ENCODE measurements at places on chromosomes 7 and 10. TPM values are rescaled to one million over a fixed set of nuclear protein-coding genes. Genes with fewer than 3 reads are reported as not detected.

The NEUROG3 gene
- not detected for total RNA-seq

The EBF3 gene
- total RNA-seq = 3.1 TPM

The ADGRA1 gene
- not detected for total RNA-seq

The SDK1 gene
- 0.81 TPM for total RNA-seq

The SPACDR gene
- 1.3 TPM for total RNA-seq

The SFTPA1 gene
- total RNA-seq = not detected

The PAX4 gene
- total RNA-seq = not detected

The LCOR gene
- 16.9 TPM for total RNA-seq

The TMEM140 gene
- total RNA-seq = 8.3 TPM

The CLRN3 gene
- 0.09 TPM for total RNA-seq

The TRA2A gene
- total RNA-seq = 44.9 TPM

The ASNS gene
- total RNA-seq = 28.3 TPM

The GPR158 gene
- under 0.01 TPM for total RNA-seq

The CUZD1 gene
- total RNA-seq = 0.54 TPM

The CTAGE8 gene
- not detected for total RNA-seq

The FAM20C gene
- total RNA-seq = 19.8 TPM

The PSD gene
- total RNA-seq = 0.28 TPM

The PHKG1 gene
- 0.36 TPM for total RNA-seq

The LBX1 gene
- not detected for total RNA-seq
